ENCODE measurements at places on chromosomes 11 and 22. TPM values are rescaled to one million over a fixed set of nuclear protein-coding genes. Genes with fewer than 3 reads are reported as not detected.

The MOGAT2 gene
- 0.23 TPM for polyA plus RNA-seq

The UBQLN3 gene
- not detected for polyA plus RNA-seq

The TEX12 gene
- polyA plus RNA-seq = not detected

The ST3GAL4 gene
- polyA plus RNA-seq = 25.2 TPM

The TMEM151A gene
- polyA plus RNA-seq = not detected

DNA sequence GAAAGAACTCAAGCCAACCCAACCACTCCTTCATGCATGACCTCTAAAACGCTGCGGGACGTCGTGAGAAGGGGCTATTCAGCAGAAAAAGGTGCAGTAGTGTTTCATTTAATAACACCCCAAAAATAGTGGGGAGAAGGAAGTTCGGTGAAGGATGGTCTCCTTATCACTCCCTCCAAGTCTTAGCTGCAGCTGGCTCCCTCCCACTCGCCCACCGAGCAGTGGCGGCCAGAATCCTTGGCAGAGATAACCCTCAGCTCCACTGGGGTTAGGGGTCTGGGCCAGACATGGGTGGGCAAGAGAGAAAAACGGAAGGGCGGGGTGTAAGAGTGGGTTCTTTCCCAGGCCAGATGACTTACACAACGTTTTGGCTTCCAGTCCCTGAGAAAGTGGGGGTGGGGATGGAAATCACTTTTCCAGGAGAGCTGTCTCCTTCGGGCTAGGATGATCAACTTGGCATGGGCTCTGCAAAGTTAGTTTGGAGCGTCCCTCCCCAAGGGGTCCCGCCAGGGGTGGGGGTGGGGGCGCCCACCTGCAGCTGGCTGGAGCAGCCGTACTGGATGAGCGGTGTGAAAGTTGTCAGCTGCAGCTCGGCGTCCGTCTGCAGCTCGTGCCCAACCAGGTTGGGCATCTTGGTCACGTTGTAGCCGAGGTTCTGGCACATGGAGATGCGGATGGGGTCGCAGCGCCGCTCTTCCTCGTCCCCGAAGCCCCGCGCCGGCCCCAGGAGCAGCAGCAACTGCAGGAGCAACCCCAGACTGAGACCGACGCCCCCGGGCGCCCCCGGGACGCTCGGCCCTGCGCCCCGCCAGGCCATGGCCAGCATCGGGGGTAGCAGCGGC lies 705 bp downstream of the FZD4 start:
- peak; percentile 70 for DNase-seq

GRCh38 chr11:83326326-83326725 lies 40.2 kb upstream of the CCDC90B start:
- no peak for DNase-seq

GRCh38 chr11:102378818-102379217 lies 31.8 kb downstream of the BIRC2 start:
- no peak for DNase-seq

DNA sequence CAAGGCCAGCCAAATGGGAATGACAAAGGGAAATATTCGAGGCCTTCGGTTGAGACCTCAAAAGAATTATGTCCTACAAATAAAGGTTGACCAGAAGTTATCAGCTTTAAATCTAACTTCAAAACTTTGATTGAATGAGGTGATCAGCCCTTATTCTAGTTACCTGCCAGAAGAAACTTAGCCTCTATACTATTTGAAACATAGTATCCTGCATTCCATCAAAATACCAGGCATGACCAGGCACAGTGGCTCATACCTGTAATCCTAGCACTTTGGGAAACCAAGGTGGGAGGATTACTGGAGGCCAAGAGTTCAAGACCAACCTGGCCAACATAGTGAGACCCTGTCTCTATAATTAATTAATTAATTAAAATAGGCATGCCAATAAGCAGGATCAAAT lies 44.3 kb upstream of the ADORA2A start:
- no peak for DNase-seq

DNA sequence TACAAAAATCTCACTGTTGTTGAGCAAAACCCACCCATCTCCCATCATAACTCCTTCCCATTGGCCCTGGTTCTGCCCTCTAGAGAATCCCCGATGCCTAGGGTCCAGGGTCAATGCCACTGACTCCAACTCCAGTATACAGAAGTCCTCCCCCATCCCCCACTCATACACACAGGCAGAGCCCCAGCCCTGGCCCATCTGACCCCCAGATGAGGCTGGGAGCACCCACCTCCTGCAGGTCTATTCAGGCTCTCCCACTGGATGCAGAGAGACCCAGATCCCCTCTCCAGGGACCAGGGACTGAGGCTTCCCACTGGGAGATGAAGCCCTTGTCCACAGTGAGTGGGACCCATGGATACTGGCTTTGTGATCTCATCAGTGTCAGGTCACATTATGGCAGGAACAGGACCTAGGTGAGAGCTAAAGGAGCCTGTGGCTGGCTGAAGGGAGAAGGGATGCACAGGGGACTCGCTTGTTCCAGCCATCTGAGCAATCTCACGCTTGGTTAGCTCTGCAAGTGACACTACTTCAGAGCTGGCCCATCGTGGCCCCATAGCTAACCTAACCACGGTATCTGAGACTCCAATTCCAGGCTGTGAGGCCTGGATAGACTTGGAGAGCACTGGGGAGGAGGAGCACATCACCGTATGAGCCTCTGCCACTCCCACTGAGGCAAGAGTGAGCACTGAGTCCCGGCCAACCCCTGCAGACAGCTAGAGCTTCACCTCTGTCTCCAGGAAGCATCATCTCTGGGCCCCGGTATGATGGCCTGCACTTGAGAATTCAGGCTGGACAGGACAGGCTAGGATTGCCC lies 35.7 kb downstream of the TRIM29 start:
- no peak for DNase-seq

GRCh38 chr11:71242391-71242790 lies 10.0 kb downstream of the SHANK2 start:
- no peak for DNase-seq

GRCh38 chr11:67247946-67248550 lies 18.2 kb upstream of the GRK2 start:
- DNase-seq = no peak

- DNase-seq = no peak
Observed at GRCh38 chr11:68936676-68937620, 33.3 kb downstream of the IGHMBP2 start.

GRCh38 chr22:45190202-45190872 lies 26.6 kb downstream of the NUP50 start:
- DNase-seq = no peak

- DNase-seq = no peak
Observed at GRCh38 chr22:46061124-46061500, 84.2 kb upstream of the WNT7B start.

All from muscle of arm (tissue), 14 donors.